ENCODE measurements at places on chromosomes 12 and 14.

DNA sequence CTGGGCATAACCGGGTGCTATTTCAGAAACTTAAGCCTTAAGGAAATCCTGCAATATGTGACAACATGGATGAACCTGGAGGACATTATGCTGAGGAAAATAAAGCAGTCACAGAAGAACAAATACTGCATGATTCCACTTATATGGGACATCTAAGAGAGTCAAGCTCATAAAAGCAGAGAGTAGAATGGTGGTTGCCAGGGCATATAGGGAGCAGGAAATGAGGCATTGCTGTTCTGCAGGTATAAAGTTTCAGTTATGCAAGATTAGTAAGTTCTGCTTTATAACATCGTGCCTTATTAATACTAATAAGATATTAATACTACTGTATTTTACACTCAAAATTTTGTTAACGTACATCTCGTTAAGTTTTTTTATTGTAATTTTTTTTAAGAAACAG lies 124.2 kb upstream of the ATF1 start:
- DNase-seq, result no peak

- DNase-seq, result peak; percentile 67
These were observed 24.9 kb downstream of the VPS37B start for GRCh38 chr12:122870867-122871664.

DNA sequence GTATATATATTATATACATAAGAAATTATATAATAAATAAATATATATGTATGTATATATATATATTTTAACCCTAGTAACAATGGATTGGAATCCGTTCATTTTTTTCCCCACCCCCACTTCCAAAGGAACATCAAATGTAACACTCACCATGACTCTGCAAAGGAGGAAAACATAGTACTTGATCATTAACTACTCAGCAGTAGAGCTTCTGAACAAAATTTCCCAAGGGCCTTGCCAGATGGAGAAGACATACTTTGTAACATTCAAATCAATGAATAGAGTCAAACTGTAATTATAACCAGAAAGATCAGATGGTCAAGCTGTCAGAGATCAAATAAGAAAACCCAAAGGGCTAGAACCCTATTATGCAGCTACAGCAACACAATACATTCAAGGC lies 126.0 kb upstream of the CNTN1 start:
- DNase-seq, result no peak

- peak; percentile 76 for DNase-seq
These were observed 201.0 kb upstream of the DIO3 start for GRCh38 chr14:101360054-101360911.

DNA sequence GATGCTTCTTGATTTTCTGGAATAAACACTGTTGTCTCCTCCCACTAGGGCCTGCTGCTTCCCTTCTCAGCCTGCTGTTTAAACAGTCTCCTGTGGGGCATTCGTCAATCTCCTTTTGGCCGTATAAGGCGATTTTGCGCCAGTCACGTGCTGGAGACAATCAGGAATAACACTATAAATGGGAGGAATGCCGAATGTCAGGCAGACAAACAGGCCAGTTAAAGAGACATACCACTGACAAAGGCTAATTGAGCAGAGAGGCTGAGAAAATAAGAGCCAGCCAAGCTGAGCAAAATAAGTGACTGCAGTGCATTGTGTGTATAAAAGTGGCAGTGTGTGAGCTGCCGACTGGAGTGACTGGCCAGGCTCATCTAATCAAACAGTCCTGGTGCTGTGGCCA lies 23.3 kb downstream of the DMAC2L start:
- peak; percentile 81 for DNase-seq

DNA sequence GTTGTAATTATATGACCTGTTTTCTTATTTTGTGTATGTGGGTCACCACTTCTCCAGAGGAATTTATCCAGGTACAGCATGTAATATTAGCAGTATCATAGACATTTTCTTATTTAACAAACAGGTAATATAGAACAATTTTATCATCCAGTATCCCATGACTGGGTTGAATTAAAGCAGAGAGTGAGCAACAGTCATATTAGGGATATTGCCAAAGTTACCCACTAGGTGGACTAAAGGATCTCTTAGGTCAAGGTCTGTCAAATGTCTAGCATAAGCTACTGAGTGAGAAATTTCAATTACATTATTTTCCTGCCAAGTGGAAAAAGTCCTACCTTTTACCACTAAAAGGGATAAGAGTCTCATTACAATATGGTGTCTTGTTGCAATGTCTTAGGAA lies 62.1 kb upstream of the TRIM9 start:
- DNase-seq, result no peak

DNA sequence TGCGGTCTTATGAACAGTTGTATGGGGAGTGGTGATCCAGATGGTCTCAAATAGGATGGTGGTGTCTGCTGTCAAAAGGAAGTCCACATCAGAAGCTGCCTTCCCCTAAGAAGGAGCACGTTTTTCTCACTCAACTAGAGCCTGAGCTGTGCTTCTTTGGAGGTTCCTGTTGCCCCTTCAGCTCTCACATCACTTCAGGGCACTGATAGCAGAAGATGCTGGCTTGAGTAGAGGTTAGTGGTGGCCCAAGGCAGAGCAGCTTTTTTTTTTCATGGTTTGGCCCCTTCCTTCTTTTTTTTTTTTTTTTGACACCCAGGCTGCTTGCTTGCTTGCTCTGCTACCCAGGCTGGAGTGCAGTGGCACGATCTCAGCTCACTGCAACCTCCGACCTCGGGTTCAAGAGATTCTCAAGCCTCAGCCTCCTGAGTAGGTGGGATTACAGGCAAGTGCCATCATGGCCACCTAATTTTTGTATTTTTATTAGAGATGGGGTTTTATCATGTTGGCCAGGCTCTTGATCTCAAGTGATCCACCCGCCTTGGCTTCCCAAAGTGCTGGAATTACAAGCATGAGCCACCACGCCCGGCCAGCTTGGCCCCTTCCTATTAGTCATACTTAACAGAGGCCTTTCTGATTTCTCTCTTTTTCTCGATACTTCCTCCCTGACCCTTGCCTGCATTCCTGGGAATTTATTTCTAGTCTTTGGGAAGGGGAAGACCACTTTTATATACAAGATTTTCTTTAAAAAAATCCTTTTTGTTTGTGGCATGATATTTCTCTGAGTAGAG lies 31.6 kb downstream of the KLRD1 start:
- DNase-seq, result no peak

Measured in right hindlimb (tissue), 1 donor.